ENCODE measurements at places on chromosomes 7 and 10.

GRCh38 chr7:81690251-81690650, 79.6 kb downstream of the HGF start:
- peak; percentile 24 for DNase-seq

DNA sequence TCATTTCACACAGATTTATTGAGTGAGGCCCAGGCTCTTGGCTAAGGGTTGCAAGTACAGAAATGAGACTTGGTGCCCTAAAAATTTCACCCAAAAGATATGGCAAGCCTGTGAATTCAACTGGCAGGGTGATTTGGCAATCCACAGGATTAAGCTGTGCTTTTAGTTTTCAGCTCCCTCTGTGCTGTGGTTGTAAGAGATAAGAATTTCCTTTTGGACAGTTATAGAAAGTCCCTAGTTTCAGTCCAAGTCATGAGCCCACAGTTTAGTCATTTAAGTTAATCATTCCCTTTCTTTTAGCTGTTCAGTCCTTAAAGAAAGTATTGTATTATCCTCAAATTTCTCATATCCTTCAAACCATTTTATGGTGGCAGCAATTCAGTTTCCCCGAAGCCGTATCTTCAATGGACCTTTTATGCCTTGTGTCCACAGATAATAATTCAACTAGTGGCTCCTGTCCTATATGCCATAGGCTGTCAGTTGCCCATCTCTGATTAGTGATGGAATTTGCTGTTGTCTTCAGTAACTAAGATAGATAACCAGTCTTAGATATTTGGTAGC, 73.4 kb upstream of the NAMPT start:
- DNase-seq: no peak

GRCh38 chr10:1631282-1631681, 106.0 kb downstream of the ADARB2 start:
- peak; percentile 27 for DNase-seq

DNA sequence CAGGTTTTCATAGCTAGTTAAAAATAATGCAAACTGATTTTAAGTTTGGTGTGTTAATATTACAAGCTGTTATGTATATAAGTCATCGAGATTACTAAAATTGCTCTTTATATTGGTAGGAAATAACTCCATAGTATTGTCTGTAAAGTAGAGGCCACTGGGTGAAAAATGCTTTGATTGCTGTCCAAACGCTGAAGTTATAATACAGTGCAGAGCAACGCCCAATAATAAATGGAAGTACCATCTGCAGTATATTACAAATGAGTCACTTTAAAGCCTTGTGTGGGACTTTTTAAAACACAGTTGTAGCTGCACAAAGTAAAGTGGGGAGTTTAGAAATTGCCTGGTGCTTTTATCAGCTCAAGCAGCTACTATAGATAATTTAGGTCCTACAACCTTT, 196.1 kb downstream of the NXPH1 start:
- DNase-seq: no peak

- no peak for DNase-seq
Measured at GRCh38 chr7:106639476-106640334, 21.3 kb downstream of the CCDC71L start.

DNA sequence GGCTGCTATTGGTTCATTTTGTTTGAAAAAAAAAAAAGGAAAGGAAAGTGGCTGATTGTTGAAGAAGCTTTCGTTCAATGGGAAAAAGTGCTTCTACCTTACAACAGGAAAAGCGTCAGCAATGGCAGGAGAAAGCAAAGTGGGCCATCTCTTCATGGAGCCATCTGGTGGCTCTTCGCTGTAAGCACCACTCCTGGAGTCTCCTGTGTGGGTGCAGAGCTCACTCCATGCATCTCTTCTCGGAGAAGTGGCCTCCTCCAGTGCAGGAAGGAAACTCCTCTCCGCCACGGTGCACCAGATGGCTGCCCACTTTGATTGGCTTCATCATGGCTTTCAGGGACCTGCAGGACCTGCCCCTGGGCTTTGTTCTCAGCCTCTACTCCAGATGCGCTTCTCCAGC, 250.9 kb downstream of the PTEN start:
- DNase-seq: peak; percentile 10

DNA sequence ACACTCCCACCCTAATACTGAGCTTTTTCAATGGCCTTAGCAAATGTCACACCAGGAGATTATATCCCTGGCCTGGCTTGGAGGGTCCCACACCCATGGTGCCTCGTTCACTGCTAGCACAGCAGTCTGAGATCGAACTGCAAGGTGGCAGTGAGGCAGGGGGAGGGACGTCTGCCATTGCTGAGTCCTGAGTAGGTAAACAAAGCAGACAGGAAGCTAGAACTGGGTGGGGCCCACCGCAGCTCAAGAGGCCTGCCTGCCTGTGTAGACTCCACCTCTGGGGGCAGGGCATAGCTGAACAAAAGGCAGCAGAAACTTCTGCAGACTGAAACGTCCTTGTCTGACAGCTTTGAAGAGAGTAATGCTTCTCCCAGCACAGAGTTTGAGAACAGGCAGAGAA, 338.9 kb upstream of the MBL2 start:
- DNase-seq: no peak

DNA sequence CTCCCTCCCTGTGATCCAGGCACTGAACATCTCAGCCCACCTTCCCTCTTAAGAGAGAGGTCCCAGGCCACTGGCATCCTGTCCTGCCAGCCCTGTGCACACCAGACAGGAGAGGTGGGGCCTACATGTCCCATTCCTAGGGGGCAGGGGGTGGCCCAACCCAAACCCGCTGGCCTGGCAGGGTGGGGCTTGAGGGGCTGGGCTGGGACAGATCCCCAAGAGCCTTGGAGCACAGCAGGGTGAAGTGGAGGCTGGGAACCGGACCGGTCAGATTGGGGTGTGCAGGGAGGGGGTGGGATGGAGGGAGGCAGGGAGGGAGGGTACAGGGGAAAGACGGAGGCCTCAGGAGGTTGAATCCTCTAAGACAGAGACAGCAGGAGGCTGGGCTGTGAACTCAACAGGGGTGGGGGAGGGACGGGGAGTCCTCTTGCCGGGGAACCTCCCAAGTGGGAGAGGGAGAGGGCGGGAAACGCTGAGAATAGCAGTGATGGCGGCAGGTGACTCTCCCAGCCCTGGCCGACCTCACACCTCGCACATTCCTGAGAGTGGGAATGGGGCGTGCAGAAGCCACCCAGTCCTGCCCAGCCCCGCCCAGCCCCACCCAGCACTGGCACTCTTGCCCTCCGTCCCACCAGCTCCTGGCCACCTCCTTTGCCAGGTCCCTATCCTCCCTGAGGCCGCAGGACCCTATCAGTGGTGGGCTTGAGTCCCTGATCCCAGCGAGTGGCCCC, 6.7 kb downstream of the TSC22D4 start:
- DNase-seq: no peak

DNA sequence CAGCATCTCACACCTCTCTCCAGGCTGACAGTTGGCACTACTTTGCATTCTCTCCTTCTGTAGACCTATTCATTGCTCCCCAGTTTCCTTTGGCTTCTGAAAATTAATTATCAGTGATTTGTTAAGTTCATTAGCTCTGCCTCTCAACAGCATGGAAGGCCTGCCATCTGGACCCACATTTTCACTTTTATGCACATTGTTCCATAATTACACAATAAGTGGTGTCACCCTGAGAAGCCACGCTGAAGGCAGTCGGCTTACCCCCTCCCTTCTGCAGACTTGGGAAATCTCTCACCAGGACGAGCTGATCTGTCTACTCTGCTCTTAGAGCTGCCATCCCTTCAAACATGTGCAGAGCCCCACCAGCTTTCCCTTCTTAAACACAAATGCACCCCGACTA, 64.7 kb downstream of the SLIT1 start:
- peak; percentile 69 for DNase-seq

DNA sequence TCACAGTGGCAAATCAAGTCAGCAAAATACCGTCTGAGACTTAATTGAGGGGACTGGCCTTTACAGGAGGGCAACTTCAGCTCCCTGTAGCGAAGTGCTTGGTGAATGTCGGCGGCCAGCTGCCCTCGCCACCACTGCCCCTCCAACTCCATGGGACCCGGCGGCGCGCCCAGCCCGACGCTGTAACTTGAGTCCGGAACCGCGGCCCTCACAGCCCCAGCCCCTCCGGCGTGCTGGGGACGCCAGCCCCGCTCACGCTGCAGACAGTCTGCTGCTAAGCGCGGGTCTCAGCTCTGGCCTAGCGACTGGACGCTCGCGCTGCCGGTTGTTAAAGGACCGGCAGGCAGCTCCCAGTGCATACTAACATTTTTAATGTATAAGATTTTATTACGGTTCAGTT, 113.4 kb upstream of the NUPR2 start:
- no peak for DNase-seq

DNA sequence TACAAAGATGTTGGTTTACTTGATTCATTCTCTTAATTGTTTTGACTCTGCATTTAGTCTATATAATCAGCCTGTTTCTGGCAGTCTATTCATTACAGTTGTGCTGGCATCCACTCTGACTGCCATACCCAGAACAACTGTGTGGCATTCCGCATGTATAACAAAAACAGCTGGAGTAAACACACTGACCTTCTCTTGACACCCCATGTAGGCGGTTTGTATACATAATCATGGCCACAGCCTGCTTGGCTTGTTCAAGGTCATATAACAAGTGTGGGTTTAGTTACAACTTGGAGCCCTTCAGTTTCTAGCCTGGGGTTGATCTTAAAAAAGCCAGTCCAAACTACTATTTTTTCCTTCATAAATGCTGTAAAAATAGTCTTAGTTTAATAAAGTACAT, 70.9 kb downstream of the MBL2 start:
- no peak for DNase-seq

DNA sequence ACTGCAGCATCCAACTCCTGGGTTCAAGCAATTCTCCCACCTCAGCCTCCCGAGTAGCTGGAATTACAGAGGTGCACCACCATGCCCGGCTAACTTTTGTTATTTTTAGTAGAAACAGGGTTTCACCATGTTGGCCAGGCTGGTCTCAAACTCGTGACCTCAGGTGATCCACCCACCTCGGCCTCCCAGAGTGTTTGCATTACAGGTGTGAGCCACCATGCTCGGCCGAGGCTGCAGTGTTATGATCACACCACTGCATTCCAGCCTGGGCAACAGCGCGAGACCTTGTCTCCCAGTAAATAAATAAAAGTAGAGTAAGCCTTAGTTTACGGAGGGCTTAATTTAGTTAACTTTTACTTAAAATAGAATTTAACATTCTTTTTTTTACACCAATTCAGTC, 23.7 kb upstream of the IGF2BP3 start:
- DNase-seq: no peak

DNA sequence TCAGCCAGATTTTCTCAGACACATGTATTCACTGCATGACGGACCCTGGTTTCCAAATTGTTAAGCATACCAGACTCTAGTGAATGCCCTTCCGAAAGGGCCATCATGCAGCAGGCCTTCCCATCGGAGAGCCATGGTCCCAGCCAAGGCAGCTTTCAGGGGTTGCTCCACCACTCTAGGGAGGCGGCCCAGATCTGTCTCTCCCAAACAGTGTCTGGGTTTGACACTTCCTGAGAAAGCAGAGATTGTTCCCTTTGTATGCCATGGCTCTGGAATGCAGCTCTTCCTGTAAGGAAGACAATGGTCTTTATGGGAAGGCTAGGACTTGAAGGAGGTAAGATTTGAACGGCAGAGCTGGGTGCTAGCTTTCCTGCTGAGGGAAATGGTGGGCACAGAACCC, 178.8 kb upstream of the BMPER start:
- no peak for DNase-seq

- peak; percentile 79 for DNase-seq
Measured at GRCh38 chr10:31749981-31750840, 178.4 kb downstream of the ARHGAP12 start.
